Caco-2 (cell line): ENCODE measurements at places on chromosomes 1 and 21. TPM values are rescaled to one million over a fixed set of nuclear protein-coding genes. Genes with fewer than 3 reads are reported as not detected.

Gene BRINP3
- not detected in 2 replicates for total RNA-seq

Gene DTL
- 20.3 and 23.6 TPM in 2 replicates for total RNA-seq

Gene NEK7
- total RNA-seq: 52.3 and 56.1 TPM in 2 replicates

Gene CD84
- not detected in 2 replicates for total RNA-seq

DNA sequence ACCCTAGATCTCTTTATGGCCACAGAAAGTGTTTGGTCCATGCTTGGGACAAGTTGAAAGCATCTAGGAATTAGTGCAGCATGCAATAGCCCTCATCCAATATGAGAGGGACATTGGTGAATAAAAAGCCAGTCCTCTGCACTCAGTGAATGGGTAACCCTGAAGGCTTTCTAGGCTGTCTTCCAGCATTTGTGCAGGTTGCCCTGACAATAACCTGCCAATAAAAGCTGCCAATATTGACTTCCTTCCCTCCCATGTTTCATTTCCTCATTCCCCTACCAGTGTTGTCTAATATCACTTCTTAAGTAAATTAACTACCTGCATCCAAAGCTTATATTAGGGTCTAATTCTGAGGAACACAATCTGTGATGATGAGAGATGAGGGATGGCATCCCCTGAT is 563.6 kb upstream of the NEGR1 start:
- no peak overlapping the region for H3K4me3 ChIP-seq
- no peaks in the 10 kb centered on the region for H3K36me3 ChIP-seq
- H3K27me3 ChIP-seq: no peaks in the 10 kb centered on the region
- no peaks in the 10 kb centered on the region for H3K4me1 ChIP-seq

DNA sequence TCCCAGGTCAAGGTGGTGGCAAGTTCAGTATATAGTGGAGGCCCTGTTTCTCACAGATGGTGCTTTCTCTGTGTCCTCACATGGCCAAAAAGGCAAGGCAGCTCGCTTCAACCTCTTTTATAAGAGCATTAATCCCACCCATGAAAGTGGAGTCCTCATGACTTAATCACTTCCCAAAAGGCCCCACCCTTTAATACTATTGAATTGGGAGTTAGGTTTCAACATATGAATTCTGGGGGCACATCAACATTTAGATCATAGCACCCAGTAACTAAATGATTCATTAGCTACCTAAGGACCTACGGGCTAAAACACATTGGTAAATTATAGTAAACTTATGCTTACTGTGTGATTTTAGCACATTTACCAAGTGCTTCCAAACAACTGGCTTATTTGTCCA is 317.9 kb downstream of the LTN1 start:
- no peak overlapping the region for H3K27ac ChIP-seq
- H3K4me3 ChIP-seq: no peak overlapping the region
- no peaks in the 10 kb centered on the region for H3K27me3 ChIP-seq
- no peaks in the 10 kb centered on the region for H3K4me1 ChIP-seq

DNA sequence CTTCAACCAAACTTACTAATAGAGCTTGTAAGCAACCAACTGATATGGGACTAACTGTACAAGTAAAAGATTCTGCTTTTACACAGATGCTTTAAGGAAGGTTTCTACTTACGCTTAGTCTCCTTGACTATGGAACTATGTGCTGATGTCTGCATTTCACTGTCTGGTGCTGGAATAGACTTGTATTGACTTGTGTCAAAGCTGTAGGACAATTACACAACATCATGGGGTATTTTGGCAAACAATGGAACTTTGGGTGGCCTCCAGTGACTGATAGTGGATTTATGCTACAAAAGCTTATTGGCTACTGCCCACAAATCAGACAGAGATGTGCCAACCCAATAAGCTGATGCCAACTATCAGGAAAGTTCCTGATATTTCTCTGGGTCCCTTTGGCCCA is 10.6 kb downstream of the CBR1 start:
- no peak overlapping the region for H3K4me3 ChIP-seq
- DNase-seq: no peak
- no peaks in the 10 kb centered on the region for H3K4me1 ChIP-seq
- H3K27ac ChIP-seq: no peak overlapping the region
- no peaks in the 10 kb centered on the region for H3K36me3 ChIP-seq
- H3K27me3 ChIP-seq: no peaks in the 10 kb centered on the region

DNA sequence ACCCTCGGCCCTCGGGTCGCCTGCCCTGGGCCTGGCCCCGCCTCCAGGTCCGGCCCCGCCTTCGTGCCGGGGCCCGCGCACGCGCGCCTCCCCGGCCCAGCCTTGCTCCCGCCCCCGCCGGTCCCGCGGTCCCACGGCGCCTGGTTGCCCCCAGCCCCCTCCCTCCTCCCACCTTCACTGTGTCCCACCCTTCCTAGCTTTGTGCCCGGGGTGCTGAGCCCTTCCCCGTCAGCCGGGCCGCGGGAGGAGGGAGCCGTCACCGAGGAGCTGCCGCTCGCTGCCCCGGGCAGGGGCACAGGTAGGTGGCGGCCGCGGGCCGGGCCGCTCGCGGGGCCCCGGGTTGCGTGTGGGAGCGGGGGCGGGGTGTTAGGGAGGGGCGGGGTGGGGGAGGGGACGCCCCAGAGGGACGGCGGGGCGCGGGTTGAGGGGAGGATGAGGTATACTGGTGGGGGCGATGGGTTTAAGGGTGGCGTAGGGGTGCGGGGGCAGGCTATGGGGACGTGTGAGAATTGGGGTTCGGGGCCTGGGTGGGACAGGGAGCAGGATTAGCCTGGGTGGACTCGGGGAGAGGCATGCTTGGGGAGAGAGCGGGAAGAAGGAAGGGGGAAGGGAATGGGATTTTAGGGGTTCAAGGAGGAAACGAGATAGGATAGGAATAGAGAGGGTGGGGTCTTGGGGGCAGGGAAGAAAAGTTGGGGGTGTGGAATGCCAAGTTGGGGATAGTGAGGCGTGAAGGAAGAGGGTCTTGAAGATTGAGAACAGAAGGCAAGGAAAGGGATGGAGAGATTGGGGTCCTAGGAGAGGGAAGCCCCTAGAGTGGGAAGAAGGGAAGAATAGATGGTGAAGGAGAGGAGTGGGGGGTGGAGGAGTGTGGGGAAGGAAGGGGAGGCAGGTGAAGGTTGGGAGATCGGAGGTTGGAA is at the start of gene LRRC42:
Gene LRRC42 (plus strand): TSS at position 99 of the 920 bp plus-strand sequence. CDS start 5,650 bp downstream, outside the sequence.
- no peaks in the 10 kb centered on the region for H3K27me3 ChIP-seq
- H3K4me3 ChIP-seq: peak within 1 kb of the TSS; percentile 91
- DNase-seq: no peak
- H3K4me1 ChIP-seq: peaks cover 25% of the 10 kb centered on the region
- no peaks in the 10 kb centered on the region for H3K36me3 ChIP-seq

GRCh38 chr1:115501476-115501875 is 140.3 kb upstream of the VANGL1 start:
- H3K27me3 ChIP-seq: no peaks in the 10 kb centered on the region
- no peak overlapping the region for H3K4me3 ChIP-seq
- no peak for DNase-seq
- no peaks in the 10 kb centered on the region for H3K36me3 ChIP-seq
- H3K4me1 ChIP-seq: 0 out of 2 replicates have a peak, but pooled peaks cover 6% of the 10 kb centered on the region
- H3K27ac ChIP-seq: no peak overlapping the region
